ENCODE measurements at places on chromosomes 5 and 9.

GRCh38 chr9:119086590-119086989 lies 282.6 kb downstream of the BRINP1 start:
- no peak for DNase-seq

DNA sequence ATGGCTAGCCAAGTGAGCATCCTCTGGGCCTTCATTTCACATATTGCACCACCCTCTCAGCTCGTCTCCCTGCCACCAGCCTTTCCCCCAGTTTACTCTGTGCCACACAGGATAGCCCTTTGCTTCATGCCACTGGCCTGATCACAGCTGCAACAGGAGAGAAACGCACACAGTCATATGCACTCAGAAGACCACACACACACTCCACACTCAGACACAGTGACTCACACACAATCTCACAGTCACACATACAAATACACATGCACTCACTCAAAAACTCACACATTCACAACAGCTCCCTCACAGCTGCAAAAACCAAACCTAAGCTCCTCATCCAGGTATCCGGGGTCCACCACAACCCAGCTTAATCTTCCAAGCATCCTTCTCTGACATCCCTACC lies 38.7 kb downstream of the TTC39B start:
- no peak for DNase-seq

GRCh38 chr5:79806741-79807140 lies 117.1 kb downstream of the CMYA5 start:
- DNase-seq, result peak; percentile 19

DNA sequence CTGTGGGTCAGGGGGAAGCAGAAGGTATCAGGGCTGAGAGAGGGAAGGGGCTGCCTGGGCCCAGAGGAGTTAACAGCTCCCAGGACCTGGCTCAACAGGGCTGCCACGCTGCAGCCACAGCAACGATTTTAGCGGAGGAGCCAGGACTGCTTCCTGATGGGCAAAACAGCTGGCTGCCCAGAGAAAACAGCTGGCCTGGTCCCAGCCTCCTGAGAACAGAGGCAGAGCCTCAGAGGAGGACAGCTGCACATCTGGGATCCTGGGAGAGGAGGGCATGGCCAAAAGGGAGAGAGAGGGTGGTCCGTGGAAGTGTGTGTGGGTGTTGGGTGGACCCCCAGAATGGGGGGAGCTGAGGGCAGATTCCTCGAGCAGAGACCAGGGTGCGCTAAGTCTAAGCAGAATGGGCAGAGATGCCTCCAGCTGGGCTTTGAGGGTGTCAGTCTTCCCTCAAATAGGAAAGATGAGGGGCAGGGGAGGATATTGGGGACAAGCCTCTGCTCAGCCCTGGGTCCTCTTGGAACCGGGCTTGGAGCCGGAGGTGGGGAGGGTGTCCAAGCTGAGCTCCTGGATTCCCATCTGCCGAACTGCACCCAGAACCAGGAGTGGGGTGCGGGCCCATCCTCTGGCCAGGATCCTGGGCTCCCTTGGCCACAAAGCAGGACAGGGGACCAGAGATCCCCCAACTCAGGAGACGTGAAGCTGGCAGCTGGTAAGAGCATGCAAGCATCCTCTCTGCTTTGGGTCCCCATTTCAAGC lies 9.1 kb upstream of the CERCAM start:
- no peak for DNase-seq

GRCh38 chr9:89379031-89379430 lies 60.7 kb downstream of the SECISBP2 start:
- DNase-seq, result no peak

GRCh38 chr5:6611334-6612256 lies 21.2 kb downstream of the NSUN2 start:
- DNase-seq, result no peak

DNA sequence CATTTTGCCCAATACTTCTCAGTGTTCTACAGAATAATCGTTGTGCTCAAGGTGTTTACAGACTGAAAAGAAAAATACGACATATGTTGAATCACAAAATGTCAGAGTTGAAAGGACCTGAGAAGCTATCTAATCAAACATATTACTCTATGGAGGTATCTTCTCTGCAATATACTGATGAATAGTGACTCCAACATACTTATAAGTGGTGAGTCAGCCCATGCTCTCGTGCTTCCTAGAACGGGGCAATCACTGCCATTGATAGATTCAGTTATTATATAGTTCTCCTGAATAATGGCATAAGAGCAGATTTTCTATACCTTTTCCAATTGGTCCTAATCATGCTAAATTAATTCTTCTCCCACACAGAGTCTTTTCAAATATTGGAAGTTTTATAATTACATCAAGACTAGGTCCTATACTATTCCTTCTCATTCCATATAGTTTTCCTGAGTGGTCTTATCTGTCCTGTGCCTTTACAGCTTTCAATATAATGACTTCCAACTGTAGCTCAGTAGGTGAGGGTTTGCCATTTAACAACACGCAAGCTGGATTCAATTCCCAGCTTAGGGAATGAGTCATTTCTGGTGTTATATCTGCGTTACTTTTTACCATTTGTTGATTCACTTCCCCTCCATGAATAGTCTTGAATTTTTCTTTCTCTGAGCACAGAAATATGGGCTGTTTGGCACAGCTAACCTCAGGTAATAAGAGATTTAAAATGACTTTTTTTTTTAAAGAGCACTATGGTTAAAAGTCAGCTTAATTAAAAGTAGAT lies 81.1 kb downstream of the PLK2 start:
- no peak for DNase-seq

GRCh38 chr9:137787786-137788505 lies 89.6 kb upstream of the CACNA1B start:
- no peak for DNase-seq

GRCh38 chr9:127415657-127416056 lies 8.5 kb upstream of the ZNF79 start:
- DNase-seq, result no peak

- no peak for DNase-seq
Observed at GRCh38 chr5:28542987-28543386, 1504.6 kb upstream of the CDH9 start.

GRCh38 chr9:136379891-136380290 lies 6.4 kb upstream of the CARD9 start:
- no peak for DNase-seq

GRCh38 chr9:33109097-33109496 lies 32.6 kb upstream of the SMU1 start:
- DNase-seq, result no peak

DNA sequence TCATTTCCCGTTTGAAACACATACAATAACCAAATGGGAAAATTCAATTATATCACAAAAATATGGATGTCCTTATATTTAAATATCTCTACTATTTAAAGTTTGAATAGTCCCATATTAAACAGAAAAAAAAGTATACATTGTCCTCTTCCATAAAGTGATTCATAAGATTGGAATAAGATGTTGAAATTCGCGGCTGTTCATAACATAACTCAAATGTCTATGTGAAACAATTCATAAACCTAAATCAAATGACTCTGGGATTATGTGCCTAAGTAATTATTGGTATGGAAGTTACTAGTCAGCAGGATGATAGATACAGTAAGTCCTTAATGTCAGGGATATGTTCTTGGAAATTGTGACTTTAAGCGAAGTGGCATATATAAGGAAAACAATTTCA lies 3.9 kb upstream of the EFNA5 start:
- no peak for DNase-seq

DNA sequence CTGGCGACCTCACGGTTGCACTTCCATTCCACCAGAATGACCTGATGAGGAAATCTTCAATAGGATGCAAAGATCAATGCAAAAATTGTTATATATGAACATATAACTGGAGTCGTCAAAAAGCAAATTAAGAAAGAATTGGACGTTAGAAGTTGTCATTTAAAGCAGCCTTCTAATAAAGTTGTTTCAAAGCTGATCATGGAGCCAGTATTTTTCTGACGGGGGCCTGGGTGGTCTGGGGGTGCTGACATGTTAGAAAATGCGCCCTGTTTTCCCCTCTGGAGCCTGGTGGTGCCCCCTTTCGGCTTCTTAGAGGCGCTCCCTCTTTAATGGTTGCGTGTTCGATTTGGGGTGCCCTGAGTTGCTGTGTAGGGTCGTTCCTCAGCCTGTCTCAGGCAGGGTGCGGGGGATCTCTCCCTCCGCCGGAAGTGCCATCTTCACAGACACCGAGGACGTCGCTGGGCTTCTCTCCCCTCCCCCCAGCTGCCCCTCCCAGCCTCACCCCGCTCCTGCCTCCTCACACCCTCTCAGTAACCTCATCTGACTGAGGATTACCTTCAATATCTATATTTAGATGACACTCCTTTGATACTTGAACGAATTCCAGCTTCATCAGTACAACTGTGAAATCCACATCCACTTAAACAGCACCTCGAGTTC lies 18.3 kb downstream of the PTGES2 start:
- DNase-seq, result no peak

DNA sequence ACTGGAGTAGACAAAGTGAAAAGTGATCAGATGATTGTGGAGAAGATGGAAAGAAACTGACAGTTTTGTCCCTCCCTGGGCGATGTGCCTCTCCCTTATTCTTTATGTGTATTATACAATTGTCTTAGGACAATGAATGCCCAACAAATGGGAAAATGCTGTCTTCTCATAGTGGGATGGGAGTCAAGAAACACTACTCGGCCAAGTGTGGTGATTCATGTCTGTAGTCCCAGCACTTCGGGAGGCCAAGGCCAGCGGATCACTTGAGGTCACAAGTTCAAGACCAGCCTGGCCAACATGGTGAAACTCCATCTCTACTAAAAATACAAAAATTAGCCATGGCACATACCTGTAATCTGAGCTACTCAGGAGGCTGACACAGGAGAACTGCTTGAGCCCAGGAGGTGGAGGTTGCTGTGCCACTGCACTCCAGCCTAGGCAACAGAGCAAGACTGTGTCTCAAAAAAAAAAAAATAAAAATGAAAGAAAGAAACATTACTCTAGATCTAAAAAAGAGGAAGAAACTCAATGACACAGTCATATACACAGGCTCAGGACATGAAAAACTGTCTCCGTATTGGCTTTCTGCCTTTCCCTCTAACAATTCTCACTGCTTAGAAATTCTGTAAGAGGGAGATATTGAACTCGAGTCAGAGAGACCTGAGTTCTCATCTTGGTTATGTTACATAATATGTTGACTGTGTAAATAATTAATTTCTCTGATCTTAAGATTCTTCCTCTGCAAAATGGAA lies 67.9 kb upstream of the TARS1 start:
- DNase-seq, result no peak

- DNase-seq, result peak; percentile 70
Observed at GRCh38 chr5:125484742-125485641, 738.6 kb upstream of the ZNF608 start.

DNA sequence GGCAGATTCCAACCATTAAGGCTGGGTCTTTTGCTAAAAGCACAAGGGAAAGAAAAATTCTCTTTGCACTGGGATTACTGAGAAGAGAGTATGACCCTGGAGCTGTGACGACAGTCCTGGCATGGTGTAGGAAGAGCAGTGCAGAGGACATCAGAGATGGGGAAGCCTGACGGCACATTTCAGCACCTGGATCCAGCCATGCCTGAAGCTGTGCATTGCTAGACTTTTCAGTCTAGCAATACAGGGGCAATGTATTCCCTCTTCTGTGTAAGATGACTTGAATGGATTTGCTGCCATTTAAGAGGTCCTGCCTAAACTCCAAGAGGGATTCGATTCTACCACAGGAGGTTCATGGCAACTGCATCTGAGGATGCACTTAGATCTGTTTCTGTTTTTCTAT lies 12.3 kb upstream of the MRNIP start:
- no peak for DNase-seq

DNA sequence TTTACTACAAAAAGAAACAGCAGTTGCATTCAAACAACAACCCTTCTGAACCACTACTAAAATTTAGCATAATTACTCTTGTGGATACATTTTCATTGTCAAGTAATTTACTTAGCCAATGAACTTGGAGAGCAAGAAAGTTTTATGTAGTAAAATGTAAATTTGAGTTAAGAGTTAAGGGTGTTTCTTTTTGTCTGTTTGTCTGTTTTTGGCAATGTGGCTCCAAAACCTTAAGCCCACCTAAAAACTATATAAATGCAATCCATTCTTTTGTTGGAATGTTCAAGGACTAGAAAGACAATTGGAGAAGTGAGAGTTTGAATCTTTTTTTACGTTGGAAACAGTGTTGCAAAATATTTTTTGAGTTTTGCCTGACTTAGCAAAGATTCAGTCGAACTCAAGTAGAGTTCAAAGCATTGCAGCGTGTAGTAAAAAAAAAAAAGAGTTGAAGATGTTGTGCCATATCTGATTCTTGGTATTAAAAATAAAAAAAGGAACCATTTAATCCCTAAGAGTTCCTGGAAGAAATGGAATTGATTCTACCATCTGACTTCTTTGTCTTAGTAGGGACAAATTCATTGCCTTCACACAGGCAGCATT lies 867 bp downstream of the SYK start:
- no peak for DNase-seq

DNA sequence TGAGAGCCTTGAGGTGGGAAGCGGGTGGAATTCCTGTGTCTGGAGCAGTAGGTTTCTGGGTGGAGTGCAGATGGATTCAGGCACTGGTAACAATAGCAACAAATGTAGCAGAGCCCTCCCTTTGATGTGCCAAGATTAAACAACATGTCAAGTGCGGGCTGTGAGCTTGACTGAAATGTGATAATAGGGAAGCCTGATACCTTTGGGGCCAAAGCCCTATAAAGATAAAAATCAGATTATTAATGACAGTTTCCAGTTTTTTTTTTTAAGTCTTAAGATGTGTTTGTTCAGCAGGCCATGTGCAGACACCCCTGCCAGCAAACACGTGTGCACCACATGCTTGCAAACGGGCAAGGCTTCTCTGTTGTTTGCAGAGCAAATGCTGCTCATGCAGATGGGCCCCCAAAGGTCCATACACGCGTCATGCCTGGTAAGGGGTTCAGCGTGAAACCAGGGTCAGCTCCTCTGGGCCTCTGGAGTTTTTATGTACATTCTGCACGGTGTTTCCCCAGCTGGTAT lies 193.2 kb downstream of the GADD45G start:
- no peak for DNase-seq

- no peak for DNase-seq
Observed at GRCh38 chr9:130990978-130991777, 17.8 kb upstream of the LAMC3 start.

GRCh38 chr5:6710070-6710469 lies 3.2 kb upstream of the TENT4A start:
- no peak for DNase-seq

- no peak for DNase-seq
Observed at GRCh38 chr5:17378346-17378997, 119.6 kb upstream of the TAF11L2 start.

DNA sequence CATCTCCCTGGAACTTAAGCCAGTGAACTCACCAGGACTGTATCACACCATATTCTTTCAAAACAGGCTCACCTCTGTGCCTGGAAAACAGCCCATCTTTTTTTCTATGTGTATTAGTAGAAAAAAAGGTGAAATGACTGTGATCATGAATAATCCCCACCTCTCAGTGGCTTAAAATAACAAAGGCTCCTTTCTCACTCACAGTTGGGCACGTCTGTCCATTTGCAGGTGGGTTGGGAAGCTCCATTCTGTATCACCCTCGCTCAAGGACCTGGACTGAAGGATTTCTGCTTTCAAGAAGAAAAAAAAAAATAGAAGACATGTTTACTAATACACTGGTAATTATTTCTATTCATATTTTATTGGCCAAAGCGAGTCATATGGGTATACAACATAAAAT lies 17.3 kb upstream of the FGF1 start:
- DNase-seq, result no peak

All from caudate nucleus (tissue), 63 donors.